T-cell (primary cell): ENCODE measurements at places on chromosomes 7 and 10.

DNA sequence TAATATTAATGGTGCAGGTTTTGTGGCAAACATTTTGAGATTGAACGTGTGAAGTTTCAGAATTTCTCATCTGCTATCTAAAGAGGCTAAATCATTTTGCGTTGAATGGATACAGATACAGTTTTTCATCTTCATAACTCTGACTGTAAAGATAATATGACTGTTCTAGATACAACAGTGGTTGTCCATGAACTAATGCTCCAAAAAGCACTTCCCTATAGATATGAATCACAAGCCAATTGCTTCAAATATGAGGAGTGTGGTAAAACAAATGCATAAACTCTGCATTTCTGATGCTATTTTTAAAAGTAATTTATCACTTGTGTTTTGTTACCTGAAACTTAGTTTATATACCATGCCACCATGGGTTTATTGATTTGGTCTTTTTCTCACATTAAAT lies 750.1 kb downstream of the MAGI2 start:
- no peak for DNase-seq

DNA sequence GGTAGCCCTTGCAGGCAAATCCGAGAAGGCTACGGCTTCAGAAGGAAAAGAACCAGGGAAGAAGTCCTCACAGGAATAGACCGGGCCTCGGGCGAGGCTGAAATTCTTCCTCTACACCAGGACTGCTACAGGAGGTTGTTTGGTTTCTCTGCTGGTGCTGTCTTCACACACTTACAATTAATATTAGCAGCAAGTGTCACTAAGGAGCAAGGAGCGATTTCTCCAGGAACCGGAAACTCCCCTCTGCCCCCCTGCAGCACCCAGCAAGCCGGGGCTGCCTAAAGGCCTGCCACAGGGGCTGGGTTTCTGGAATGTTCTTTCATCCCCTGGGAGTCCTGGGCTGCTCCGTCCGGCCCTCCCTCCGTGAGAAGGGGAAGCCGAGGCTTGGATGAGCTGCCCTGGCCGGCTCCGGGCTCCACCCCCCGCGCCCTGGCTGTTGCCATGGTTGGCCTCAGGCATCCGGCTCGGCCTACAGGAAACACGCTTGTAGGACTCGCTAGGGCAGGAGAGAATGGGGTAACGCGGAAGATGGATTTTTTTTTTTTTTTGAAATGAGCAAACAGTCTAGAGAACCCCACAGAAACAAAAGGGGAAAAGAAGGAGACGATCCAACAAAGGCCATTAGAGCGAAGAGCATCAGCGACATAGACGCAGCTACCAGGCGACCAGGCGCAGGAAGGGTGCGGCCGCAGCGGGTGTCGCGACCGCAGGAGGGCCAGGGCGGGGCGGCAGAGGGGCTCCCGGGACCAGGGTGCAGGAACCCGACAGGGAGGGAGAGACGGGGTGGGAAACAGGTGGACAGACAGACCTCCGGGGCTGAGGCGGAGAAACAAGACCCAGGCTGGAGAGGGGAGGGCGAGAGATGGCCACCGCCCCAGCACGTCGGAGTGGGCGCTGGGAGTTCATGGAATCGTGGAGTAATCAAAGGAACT lies 33.0 kb downstream of the EN2 start:
- DNase-seq: peak; percentile 11

GRCh38 chr10:94287336-94287735 lies 75.4 kb downstream of the NOC3L start:
- DNase-seq: no peak

DNA sequence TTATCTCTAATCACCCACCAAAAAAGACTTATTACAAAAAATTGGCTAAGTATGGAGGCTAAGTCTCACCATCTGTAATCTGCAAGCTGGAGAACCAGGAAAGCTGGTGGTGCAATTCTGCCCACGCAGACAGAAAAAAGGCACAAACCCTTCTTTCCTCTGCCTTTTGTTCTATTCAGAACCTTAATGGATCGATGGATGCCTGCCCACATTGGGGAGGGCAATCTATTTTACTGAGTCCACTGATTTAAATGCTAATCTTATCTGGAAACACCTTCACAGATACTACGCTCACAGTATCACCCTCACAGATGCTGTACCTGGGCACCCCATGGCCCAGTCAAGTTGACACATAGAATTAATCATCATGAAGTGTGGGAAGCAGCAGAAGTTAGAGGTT lies 10.2 kb downstream of the IGFBP3 start:
- DNase-seq: no peak

GRCh38 chr10:20593649-20594048 lies 303.5 kb downstream of the NEBL start:
- no peak for DNase-seq

GRCh38 chr7:31318313-31318712 lies 22.2 kb downstream of the NEUROD6 start:
- DNase-seq: no peak

- DNase-seq: no peak
These were observed 38.9 kb downstream of the HK1 start for GRCh38 chr10:69317175-69317604.

DNA sequence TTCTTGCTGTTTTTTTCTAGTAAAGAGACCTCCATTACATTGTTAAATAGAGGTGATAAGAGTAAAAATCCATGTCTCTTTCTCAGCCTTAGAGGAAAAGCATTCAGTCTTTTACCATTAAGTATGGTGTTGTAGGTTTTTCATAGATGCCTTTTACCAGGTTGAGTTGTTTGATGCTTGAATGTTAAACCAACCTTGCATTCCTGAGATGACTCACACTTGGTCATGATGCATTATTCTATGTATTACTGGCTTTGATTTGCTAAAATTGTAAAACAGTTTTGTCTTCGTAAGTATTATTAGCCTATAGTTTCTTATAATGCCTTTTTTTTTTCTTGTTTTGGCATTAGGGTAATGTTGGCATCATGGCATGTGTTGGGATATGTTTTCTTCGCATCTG lies 90.0 kb downstream of the ANKRD61 start:
- no peak for DNase-seq

DNA sequence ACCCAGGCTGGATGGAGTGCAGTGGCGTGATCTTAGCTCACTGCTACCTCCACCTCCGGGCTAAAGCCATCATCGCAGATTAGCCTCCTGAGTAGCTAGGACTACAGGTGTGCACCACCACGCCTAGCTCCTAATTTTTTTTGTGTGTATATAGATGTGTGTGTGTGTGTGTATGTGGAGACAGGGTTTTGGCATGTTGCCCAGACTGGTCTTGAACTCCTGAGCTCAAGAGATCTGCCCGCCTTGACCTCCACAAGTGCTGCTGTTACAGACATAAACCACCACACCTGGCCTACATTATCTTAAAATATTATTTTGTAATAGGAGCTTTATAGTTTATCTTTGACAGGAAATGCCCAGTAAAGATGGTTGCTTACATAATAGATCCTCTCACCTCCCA lies 25.0 kb downstream of the FOXP2 start:
- DNase-seq: no peak

DNA sequence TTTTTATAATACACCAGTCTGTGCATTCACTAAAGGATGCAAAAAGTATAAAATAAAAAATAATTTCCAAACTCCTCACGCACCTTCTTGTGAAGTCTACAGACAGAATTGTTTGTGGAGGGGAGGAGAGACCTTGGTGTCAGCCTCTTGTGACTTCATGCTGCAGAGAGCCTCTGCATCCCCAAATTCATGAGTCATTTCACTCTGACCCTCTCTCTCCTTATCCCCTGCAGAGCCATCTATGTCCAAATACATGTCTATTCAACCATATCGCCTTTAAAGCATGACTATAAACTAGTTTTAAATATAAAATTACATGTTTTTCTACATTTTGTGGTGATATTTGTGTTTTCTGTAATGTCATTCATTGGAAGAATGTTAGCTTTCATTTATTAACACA lies 6.0 kb downstream of the CREB5 start:
- no peak for DNase-seq

- no peak for DNase-seq
These were observed 17.5 kb downstream of the DPY19L1 start for GRCh38 chr7:35019801-35020200.

DNA sequence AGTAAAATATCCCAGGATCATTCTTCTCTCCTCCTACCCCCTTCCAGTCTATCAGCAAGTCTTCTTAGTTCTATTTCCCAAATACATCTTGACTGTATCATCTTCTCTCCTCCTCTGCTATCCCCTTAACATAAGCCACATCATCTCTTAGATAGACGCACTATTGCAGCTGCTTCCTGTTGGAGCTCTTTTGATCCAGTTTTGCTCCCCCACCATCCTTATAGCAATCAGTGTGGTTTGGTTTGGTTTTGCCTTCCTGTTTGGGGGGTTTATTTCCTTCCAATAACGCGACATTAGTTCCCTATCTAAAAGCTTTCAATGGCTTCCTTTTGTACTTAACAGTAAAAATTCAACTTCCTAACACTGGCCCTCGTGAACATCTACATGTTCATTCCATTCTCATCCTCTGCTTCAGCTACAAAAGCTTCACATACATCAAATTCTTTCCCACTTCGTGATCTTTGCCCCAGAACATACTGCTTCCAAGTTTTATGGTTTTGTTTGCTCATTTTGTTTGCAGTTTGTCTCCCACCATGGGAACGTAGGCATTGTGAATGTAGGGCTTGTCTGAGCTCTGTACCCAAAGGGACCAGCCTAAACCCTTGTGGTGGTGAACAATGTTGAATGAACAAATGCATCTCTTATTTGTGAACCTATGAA lies 33.7 kb upstream of the PLXDC2 start:
- no peak for DNase-seq

- no peak for DNase-seq
These were observed 143.9 kb upstream of the NPS start for GRCh38 chr10:127405221-127405620.

DNA sequence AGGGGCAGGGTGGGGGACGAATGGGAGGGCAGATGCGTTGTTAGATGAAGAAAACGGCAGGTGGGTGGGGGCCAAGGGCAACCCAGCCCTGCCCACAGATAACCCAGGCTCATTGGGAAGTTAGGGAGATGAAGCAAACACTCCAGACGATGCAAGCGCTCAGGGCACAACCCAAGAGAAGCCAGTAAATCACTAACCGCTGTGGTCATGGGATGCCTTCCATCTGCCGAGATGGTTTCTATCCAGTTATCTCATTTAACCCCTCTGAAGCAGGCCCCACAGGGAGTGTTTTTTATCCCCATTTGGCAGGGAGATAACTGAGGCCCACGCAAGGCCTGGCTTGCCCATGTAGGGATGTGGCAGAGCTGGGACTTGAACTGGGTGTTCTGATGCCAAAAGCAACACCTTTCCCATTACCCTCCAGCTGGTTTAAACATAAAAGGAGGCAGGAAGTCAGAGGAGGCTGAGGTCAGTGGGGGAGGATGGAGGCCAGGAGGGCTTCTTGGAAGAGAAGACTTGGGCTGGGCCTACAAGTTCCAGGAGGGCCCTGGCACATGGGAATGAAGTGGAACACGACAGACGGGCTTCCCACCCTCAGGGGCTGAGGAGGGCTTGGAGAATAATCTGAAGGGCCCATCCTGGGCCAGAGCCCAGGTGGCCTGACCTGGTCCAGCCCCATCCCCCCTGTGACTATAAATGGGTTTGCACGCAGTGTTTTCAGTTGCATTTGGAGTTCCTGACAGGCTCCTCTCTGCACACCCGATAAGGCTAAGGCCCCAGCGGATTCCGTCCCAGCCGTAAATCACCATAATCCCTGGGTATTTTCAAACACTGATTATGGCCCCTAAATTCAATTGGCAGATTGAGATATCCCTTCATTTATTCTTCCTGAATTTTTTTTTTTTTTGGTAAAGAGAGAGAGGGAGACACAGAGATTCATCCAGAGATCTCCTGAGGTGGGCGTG lies 80.9 kb downstream of the NEURL1 start:
- no peak for DNase-seq

DNA sequence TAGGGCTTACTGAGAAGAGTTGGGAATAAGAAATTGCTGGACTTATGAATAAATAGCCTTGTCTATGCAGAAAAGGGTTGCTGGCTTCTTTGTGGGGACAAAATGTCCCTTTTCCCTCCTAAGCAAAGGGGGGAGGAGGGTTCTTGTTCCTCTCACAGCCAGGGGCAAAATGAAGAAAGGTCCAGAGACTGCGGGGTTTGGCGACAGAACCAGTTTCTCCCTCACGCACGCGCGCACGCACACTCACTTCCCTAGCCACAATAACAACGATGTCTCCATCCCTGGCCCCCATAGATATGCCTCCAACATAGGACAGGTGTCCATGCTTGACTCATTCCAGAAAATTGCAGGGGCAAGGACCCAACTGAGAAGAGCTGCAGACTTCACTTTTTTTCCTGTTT lies 3.3 kb downstream of the ZMIZ1 start:
- no peak for DNase-seq

- DNase-seq: no peak
These were observed 378.8 kb downstream of the GPAM start for GRCh38 chr10:111804781-111805180.

DNA sequence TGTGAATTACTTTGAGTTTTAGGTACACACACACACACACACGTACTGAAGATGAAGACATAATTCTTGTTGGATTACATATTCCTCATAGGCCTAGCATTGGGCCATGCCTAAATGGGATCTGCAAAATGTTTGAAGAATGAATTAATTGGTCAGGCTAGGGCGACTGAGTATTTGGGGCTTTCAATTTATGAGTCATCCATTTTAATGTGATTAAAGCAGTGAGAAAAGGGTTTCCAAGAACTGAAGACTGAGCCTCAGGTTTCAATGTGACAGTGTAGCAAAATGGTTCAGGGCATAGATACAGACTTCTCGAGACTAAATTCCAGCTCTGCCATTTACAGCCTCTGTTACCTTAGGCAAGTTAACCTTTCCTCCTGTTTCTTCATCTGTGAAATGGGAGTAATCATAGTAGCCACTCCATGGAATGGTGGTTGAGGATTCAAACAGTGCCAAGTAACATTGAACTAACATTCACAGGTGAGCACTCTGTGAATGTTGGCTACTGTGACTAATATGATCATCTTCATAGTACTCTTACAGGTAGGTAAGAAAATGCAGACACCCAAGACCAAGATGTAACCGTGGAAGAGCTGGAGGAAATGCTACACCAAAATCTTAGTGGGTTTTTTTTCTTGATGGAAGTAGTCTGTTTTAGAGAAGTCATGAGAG lies 7.6 kb downstream of the BPGM start:
- no peak for DNase-seq

DNA sequence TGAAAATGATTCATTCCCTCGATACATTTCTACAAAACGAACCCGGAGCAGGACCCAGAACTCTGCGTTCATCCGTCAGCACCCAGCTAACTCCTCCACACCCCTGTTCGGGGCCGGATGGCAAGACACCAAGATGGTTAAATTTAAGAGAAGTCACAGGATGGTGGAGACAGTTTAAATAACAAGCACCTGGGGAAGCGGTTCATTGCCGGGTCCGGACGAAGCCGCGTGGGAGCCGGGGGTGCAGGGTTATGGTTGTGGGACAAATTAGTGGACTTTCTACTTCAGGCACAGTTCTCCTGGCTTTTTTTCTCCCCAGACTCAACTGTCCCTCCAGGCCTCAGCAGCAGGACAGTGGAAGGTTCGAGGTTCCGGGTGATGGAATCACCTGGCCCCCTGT lies 45.4 kb downstream of the ASB13 start:
- no peak for DNase-seq

DNA sequence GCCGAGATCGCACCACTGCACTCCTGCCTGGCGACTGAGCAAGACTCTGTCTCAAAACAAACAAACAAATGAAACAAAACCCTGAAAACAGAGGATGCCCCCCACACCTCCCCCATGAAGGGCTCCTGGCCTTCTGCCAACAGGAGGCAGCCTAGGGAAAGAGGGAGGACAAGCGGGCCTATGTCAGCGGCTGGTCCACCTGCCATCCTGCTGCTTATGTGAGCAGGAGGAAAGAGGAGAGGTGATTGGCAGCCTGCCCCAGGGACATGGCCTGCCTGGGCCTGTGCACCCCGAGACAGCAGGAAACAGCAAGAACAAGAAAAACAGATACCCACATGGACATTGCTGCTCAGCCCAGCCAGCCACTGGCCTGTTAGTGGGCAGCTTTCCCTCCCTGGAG lies 9.1 kb upstream of the ZNF316 start:
- no peak for DNase-seq
